ENCODE measurements at places on chromosomes 3 and 15.

GRCh38 chr3:186526256-186526606, 17.9 kb downstream of the CRYGS start:
- DNase-seq: no peak

- peak; percentile 33 for DNase-seq
Measured at GRCh38 chr3:58824285-58824684, 157.7 kb upstream of the FAM3D start.

- no peak for DNase-seq
Measured at GRCh38 chr15:48059791-48060190, 61.0 kb upstream of the SLC24A5 start.

DNA sequence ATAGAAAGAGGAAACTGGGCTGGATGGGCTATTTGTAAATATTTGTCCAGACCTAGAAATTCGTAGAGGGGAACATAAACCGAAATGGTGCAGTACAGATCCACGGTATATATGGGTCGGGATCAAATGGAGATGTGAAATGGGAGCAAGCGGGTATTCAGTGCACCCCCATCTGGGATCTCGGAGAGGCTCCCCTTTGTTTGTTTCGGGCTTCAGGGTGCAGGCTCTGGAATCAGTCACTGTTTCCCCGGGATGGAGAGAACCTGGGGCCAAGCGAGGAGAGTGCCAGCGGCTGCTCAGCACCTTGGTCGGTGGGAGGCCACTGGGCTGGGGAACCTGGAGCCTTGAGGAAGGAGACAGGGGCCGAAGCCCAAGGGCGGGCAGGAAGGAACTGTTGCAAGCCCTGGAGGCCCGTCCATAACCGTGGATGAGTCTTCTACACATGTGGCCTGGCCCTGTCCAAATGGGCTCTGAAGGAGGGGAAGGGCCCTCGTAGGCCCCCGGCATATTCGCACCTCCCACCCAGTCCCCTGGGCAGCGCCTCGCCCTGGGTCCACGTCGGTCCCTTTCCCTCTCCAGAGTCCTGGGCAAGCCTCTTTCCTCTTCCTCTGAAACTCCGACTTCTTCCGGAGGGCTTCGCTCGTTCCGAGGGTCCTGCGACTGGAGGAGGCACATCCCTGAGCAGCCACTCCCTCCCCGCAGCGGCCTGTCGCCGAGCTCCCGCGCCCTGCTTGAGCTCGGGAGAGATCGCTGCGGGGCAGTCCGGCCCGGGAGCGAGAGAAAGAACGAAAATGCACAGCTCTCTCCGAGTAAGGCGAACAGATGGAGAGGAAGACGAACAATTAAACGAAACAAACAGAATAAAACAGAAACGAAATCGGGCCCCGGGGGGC, 3.0 kb downstream of the ISL2 start:
- DNase-seq: peak; percentile 69

GRCh38 chr15:78828920-78829319, 17.7 kb upstream of the ADAMTS7 start:
- no peak for DNase-seq
